ENCODE measurements at places on chromosomes 2 and 18.
A peak's percentile ranks its signal among the peaks of the same experiment; 100 is the strongest.

- DNase-seq = no peak
Observed at GRCh38 chr18:28635530-28635929, 458.6 kb upstream of the CDH2 start.

- DNase-seq = no peak
Observed at GRCh38 chr18:11467611-11468010, 141.8 kb upstream of the SLC35G4 start.

- DNase-seq = no peak
Observed at GRCh38 chr2:53787614-53788289, 908 bp downstream of the ERLEC1 start.

DNA sequence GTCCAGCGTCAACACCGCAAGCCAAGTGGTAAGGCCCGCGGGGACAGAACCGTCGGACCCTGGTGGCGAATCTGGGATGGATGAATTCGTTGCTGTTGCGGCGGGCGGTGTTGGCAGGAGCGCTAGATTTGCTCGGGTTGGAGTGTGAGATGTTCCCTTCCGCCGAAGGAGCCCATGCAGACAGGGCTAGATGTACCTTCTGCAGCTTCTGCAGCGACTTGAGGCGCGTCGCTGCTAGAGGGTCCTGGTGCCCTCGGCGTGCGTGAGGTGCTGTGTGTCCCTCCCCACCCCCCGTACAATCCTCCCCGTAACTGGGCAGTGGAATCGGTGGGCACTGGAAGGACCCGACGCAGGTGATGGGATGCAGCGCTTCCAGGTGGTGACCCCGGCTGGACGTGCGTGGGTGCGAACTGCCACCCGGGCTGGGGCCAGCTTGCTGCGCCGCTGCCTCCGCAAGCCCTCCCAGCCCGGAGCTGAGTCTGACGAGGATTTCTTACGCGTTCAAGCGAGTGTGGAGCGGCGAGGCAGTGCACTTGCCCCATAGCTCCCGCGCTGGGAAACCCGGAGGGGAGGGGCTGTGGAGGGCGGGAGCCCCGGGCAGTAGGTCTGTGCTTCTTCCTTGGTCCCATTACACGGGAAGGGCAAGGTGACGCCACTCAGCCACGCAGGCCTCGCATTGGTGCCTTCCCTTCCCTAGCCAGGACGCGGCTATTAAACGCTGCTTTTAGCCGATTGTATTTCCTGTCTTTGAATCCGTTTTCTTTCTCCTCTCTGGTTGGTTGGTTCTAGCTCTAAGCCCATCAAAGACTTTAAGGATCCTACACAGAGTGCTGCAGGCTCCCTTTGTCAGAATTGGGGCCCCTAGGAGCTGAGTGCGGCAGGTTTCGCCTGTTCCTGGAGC is 34.2 kb downstream of the CHRNA1 start:
- DNase-seq = peak; percentile 14

DNA sequence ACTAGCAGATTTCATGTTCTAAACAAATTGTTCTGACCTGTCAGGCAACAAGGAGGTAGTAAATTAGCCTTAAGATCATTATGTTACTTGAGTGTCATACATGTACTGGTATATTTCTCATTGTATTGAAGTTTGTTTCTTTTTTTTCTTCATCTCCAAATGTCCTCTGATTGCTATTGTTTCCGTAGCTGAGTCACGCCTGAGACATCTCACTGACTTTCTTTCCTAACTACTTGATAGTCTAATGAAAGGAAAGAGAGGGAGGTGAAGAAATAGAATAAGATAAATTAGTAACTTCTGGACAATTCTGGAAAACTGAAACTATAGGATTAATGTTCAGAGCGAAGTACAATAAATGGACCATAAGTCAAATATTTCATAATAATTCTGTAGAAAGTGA is 1049.9 kb downstream of the TSN start:
- no peak for DNase-seq

- DNase-seq = no peak
Observed at GRCh38 chr2:239181074-239181902, 219.5 kb downstream of the HDAC4 start.

DNA sequence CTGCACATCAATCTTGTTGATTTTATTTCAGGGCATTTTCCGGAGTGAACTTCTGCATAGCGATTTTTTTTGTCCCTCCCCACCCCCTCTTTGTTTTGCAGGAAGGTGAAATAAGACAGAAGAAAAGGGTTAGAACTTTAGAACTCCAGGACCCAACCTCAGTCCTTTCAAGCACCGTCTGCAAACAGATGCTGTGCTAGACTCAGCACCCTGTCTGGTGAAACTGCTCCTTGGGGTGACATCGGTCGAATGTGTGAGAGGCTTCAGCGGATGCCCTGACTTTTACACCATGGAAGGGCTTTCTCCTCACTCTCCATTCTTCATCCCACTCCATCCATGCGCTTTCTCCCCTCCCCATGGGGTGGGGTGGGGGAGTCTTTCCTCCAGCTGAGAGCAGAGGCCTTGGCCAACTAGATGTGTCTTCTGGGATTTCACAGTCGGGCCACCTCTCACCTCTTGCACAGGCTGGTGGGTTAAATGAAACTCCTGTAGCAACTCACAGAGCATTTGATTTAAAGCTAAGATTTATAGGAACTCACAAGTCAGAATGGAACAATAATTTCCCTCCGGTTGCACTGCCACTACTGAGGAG is 43.3 kb upstream of the EDAR start:
- no peak for DNase-seq

GRCh38 chr2:84849271-84849952 is 31.5 kb downstream of the TRABD2A start:
- no peak for DNase-seq

- DNase-seq = no peak
Observed at GRCh38 chr2:207725873-207726578, 14.6 kb downstream of the CCNYL1 start.

- DNase-seq = no peak
Observed at GRCh38 chr2:182248362-182248761, 178.5 kb downstream of the PDE1A start.

GRCh38 chr2:64625299-64626145 is 28.2 kb downstream of the SERTAD2 start:
- no peak for DNase-seq

DNA sequence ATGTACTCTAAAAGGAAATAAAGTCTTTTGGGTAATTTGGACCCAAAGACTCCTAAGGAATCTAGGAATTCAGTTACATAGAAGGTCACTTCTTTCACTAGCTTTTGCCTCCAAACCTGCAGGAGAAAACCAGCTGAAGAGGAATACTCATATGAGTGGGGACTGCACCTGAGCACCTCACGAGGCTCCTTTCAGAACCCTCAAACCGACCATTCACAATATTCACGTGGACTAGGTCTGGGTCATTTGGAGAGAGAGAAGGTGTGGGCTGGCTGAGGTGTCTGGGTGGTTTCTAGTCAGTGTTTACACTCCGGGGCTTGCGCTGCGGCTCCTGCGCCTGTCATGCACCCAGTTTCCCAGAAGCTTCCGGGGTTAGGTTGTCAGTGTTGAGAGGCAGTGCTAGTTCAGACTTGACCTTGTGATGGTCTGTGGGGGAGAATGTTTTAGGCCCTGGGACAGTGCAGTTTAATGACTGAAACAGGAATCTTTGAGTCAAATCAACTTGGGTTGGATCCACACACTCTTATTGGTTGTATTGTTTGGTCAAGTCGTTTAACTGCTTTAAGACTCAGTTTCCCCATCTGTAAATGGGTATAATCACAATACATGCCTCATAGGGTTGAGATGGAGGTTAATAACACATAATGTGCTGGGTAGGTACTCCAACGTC is 78.4 kb downstream of the LIMS1 start:
- DNase-seq = no peak

- DNase-seq = no peak
Observed at GRCh38 chr2:14123436-14124103, 508.9 kb upstream of the LRATD1 start.

GRCh38 chr2:15890936-15891905 is 49.1 kb upstream of the MYCN start:
- DNase-seq = no peak

GRCh38 chr2:221077251-221077650 is 494.9 kb downstream of the EPHA4 start:
- DNase-seq = no peak

DNA sequence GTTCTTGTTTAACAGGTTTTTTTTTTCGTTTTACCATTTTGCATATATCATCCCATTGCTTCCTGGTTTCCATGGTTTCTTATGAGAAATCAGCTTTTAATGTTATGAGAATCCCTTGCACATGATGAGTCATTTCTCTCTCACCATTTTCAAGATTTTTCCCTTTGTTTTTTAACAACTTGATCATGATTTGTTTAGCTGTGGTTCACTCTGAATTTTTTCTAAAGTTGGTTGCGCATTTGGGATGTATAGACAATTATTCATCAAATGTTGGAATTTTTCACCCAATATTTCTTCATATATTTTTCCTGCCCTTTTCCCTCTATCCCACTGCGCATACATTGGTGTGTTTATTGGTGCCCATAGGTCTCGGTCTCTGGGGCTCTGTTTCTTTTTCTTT is 42.4 kb upstream of the BIN1 start:
- DNase-seq = no peak

DNA sequence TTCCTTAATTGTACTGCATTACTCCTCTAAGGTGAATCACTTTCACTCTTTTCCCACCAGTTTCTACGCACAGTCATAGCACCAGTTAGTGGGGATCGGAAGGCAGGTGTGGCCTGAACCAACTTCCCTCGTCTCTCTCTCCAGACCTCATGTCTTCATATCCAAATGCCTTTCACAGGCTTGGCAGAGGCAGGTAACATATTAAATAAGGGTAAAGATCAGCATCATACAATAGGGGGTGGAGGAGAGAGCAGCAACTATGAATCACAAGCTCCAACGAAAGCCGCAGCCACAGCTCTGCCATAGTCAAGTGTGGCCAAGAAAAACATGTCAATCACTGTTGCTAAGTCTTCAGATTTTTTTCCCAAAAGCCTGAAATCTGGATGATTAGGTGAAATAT is 40.3 kb downstream of the AP1S3 start:
- DNase-seq = no peak

All from nucleus accumbens (tissue), 56 donors.